ENCODE measurements at places on chromosomes 2 and 18.
A peak's percentile ranks its signal among the peaks of the same experiment; 100 is the strongest.

- DNase-seq: no peak
Observed at GRCh38 chr18:58761241-58761969, 90.1 kb downstream of the MALT1 start.

- no peak for DNase-seq
Observed at GRCh38 chr2:1495676-1496358, 82.6 kb downstream of the TPO start.

GRCh38 chr2:240958366-240959213, 39.8 kb upstream of the SNED1 start:
- peak; percentile 66 for DNase-seq

DNA sequence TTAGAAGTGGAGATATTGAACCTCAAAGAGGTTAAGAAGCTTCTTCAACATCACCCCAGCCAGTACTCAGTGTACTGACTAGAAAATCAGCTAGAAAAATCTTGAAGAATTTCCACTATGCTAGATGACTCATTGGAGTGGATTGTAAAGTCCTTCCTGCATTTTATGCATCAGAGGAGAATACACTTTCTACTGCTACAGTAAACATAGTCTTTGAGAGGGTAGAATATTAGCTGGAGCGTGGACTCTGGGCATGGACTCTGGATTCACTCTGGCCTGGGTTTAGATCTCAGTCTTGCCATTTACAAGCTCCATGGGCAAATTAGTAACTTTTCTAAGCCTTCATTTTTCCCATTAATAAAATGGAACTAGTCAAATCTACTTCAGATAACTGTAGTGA, 215.9 kb downstream of the IRS1 start:
- no peak for DNase-seq

- DNase-seq: no peak
Observed at GRCh38 chr18:3281456-3282400, 19.8 kb downstream of the MYL12B start.

- no peak for DNase-seq
Observed at GRCh38 chr2:138421315-138421970, 80.1 kb upstream of the SPOPL start.

DNA sequence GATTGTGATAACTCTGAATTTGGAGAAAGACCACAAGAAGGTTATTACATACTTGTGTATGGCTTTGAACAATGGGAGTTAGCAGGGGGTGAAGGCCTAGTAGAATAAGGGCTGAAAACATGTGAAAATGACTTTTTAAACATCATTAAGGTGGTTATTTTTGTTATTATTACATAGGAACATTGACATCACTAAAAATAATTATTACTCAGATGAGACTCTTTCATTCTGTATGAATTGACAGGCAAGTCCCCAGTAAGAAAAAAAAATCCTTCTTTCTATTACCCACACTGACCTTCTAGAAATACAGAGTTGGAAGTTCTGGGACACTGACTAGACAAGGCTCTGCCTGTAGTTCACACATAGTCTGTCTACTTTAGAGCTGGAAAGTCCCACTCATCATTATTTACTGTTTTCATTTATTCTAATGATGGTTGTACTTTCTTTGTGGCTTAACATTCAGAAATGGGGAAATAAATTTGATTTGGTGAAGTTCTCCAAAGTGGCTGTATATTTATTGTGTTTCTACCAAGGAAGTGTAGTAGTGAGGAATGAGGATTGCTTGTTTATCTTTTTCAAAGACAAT, 219.6 kb upstream of the EPAS1 start:
- no peak for DNase-seq

DNA sequence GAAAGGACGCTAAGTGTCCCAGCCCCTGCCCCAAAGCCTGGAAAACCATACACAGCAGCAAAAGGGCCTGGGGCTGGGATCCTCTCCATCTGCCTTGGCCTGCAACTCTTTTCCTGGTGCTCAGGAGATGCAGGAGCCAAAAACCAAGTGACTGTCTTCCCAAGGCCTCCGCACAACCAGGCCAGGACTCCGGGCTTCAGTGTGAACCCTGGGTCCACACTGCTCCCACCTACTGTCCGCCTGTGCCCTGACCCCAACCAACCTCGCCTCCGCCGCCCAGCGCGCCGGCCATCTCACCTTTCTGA, 1.1 kb downstream of the FEV start:
- DNase-seq: no peak

DNA sequence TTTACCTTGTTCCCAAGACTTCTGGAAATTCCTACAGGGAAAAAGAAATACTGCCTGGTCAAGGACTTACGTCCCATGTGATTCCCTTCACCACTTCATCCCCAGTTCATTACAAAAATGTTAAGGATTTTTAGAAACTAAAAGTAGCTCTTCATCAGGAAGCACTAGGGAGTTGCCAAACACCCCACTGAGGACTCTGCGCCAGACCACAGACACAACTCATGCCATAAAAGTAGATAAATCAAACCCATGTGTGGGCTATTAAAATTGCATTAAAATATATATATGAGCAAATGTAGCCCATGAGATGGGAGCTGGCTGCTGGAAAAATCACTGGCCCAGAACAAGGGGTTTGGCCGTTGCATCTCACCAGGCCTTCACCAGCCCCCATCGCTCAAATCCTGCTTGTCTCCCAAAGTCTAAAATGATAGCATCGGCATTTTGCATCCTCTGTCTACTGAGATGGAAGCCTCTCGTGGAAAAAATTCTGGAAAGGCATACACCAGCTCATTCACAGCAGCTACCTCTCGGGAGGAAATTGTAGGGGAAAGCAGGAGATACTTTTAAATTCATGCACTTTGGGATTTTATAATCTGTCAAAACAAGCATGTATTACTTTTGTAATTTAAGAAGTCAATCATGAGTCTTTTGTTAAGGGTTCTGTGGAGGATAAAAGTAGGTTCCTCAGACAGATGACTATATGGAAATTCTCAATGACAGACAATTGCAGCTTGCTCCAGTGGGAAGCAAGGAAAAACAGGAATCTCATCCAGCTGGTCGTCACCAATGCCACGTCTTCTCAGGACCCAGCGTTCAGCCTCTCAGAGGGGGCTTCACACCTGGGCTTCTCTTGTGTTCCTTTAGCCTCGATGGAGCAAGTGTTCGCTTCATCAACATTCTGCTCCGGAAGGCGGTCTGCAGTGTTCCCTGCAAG, 113.9 kb downstream of the MREG start:
- DNase-seq: no peak

GRCh38 chr2:124079045-124079444, 54.0 kb downstream of the CNTNAP5 start:
- DNase-seq: no peak

DNA sequence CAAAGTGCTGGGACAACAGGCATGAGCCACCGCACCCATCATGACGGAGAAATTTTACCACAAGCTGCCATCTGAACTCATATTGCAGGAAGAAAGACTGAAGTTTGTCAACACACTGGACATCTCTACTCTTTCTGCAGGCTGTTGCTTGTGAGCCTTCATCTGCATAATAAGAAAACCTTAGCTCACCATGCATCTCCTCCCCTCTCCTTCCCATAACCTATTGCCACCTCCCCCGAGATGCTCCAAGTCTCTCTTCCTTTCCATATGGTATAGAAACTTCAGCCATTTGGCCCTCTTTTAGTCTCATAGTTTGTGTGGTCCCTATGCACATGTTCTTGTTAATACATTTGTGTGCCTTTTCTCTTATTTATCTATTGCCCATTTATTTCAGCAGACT, 19.1 kb upstream of the C2orf72 start:
- no peak for DNase-seq

DNA sequence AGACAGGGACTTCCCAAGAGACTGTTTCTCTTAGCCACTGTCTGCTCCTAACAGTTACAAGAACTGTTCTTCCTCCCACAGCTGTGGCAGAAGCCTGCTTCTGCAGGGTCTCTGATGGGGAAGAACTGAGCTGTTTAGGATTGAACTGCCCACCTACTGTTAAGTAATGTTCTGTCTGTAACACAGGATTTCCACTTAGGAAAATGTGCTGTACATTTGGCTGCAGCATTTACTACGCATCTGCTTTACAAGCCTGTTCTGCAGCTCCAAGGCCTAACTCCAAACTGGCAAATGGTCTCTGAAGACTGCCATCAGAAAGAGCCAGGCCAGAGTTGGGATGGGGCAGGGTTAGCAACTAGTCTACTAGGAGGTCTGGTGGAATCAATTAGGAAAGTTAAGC, 87.8 kb upstream of the UPP2 start:
- no peak for DNase-seq

DNA sequence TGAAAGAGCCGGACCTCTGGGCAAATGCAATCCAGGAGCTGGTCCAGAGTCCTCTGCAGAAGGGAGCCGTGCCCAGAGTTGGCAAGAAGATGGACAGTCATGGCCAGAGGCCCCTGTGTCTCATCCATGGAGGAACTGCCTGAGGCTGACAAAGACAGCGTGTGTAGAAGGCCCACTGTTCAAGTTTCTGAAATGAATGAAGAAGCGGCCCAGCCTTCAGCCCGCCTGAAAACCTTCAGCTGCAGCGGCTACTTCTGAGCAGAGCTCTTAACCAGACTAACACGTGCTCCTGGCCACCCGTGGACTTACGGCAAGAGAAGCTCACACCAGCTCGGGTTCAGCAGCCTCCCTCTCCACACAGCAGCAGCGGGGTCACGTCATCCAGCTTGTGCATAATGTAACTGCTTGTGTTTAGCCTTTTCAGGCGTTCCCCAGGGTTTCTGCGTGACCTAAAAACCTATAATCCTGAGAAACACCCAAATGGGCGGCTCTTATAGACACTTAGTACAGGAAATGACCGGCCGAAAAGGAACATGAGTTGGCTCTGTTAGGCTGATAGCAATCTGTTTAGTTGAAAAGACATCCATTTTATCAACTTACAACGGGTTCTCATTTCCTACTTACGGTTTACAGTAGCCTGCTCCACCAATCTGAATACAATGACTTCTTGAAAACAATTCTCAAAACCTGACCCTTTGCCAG, at the start of gene FAM124B:
FAM124B (minus strand) TSS at position 467 of the 702 bp plus-strand sequence; CDS start at position 128, 339 bp downstream.
- no peak for DNase-seq
